Stimulated activated CD8-positive, alpha-beta memory T cell treated with anti-CD3 and anti-CD28 coated beads, Interleukin-2, amount 100 ng/mL, for 1 hour (primary cell): ENCODE measurements at places on chromosomes 3 and 15.

DNA sequence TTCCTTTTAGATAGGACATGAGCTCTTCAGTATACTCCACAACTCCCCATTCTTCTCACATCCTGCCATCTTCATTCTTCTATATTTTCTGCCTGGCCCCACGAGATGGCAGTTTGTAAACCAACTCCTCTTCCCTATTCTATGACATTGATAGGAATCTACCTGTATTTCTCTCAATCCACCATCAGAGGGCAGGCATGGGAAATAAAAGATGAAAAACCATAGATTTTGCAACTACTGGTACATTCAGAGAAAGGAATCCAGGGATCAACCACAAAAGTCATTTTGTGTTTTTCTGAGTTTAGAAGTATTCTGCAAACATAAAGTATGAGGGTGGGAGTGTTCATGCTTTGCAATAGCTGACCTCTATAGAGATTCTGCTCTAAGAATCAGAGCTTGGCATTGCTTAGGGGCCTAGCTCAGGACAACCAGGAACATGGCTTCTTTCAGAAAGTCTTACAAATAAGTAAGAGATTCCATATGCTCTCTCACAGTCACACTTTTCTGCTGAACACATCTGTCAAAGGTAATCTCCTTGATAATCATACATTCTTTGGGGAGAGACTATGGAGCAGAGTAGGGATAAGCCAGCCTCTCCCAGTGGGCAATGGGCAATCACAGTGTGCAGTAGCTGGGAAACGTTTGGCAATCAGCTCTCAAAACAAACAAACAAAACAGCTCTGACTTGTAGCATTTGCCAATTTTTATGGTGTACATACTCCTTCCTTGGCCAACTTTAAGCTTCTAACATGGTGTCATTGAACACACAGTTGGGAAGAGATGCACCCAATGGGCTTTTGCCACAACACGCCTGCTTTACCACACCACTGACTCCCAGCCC is 43.1 kb upstream of the SLC25A36 start:
- DNase-seq = no peak

- DNase-seq = no peak
Observed at GRCh38 chr3:97959872-97960271, 12.4 kb downstream of the RIOX2 start.

DNA sequence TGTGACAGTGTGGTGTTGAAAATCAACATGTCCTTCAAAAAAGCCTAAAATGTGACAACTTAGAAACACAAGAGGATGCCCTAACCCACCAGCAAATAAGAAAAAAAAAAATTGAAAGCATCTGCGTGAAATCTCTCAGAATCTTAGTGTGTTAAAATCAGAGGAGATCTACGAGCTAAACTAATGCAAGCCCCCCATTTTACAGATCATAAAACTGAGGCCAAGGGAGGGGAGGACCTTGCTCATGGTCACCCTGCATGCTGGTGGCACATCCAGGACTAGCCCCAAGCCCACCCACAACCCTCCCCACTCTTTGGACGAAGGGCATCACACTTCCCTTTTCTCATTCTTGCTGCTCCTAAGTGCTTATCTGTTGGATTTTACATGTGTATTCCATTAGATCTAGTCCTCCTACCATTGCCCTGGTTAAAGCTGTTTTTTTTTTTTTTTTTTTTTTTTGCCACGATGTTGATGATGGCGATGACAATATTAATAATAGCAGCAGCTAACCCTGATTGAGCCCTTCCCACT is 29.1 kb upstream of the NOX5 start:
- no peak for DNase-seq

GRCh38 chr15:68271854-68272471 is 5.6 kb upstream of the FEM1B start:
- no peak for DNase-seq

DNA sequence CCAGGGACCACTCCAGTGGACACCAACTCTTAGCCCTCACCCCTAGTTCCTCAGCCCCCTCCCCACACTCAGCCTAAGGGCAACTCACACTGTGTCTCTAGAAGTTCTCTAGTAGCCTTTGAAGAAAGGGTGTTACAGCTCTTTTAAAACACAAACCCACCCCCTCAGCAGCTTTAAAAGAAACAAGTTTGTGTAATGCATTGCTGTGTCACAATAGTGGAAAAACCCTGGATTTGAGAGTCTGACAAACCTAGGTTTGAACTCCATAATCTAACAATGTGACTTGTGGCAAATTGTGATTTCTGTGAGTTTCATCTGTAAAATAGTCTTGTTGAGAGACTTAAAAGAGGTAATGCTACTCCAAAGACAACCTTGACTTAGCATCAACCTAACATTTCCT is 54.0 kb downstream of the PLCH1 start:
- DNase-seq = no peak

GRCh38 chr15:57854531-57854930 is 148.0 kb downstream of the POLR2M start:
- no peak for DNase-seq

DNA sequence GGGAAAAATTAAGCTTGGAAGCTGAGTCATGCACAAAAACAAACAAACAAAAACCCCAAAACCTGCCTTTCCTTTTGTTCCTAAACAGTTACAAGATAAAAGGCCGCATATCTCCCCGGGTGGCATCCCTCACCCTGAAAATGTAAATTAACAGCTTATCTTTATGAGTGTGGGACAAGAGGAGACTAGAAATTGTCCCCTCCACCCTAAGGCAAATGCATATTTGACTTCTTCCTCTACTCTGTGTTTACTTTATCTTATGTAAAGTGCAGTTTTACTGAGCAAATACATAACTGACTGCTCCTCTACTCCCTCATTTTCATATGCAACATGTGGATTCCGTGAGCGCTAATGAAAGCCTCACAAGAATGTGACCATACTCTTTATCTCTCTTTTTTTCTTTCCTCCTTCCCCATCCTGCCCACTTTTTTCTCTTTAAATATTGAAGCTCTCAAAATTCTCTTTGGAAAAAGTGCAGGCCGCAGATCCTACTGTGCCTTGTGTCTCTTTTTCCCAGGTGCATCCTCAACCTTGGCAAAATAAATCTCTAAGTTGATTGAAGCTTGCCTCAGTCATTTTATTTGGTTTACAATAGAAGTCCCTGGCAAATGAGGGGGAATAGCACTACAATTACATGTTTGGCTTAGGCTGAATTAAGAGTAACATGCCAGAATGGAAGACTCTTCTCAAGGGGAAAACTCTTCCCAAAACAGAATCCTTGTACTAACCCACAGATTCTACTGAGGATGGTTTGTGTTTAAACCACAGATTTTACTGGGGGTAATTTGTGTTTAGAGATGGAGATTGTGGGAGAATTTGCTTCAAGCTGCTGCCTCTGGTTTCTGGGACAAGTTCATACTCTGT is 72.7 kb upstream of the WDR72 start:
- DNase-seq = no peak

DNA sequence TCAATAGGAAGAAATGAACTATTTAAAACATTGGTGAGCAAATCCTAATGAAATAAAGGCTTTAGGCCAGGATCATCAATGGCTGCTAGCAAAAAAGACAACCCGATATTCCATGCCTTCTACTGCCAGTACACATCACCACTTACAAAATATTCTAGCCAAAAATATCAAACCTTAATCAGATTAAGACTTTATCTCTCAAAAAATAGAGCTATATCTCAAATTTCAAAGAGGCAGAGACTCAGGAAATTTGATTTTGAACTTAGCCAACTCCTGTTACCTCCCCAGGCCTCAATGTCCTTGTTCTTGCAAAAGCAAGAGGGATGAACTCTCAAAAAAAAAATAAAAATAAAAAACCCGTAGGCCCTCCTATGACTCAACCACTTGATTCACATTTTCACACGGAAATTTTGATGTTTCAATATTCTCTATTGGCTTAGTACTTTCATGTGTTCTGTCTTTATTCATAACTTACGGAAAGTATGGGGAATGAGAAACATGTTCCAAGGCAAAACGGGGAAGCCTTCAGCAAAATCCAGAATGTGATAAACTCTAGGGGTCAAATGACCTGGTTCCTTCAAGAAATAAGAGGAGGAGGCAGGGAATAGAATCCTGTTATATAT is 273.3 kb upstream of the ZPLD1 start:
- no peak for DNase-seq

GRCh38 chr15:92306663-92307062 is 87.0 kb upstream of the ST8SIA2 start:
- no peak for DNase-seq

DNA sequence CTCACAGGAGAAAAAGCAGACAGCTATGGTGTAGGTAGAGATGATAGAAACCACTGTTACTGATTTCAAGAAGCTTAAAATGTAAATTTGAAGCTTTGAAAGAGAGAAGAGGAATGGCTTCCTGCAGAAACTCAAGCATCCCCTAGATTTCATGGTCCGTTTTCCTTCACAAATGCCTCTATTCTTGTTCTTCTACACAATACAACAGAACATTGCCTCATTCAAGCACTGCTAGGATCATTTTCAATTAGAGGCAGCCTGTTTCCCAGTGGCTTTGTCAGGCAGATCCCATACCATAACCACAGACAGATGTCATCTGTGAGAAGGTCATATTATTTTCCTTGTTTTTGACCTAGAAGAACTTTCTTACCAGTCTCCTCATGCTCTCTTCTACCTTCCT is 77.9 kb upstream of the SPRED1 start:
- DNase-seq = no peak

GRCh38 chr3:194404365-194405140 is 5.5 kb upstream of the GP5 start:
- no peak for DNase-seq

DNA sequence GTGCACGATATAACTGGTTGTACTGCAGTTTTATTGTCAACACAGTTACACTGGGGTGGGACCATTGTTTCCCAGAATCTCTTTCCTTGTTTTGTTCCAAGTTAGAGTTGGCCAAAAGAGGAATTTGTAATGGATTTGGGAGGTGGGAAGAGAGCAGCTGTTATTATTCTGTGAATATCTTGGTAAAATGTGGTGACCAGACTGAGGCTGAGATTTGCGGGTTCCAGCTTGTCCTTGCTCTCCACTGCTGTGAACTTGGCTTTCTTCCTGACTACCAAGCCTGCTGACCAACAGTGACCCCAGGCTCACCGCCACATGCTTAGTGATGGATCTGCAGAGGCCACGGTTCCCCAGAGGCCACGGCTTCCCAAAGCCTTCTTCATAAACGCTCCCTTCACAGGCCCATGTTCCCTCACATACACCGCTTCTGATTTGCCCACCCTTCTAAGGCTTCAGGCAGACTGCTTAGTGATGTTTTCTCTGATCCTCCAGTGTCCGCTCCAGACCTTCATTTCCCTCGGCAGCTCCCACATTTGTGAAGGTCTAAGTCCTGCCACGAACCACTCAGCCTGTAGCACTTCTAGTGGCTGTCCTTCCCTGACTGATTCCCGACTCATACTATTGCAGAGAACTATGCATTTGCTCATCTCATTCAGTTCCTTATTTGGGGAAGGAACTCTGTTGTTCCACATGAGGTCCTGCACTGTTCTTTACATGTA is 525.5 kb upstream of the RGMA start:
- no peak for DNase-seq

- DNase-seq = no peak
Observed at GRCh38 chr3:113697500-113698090, 1.2 kb upstream of the USF3 start.

GRCh38 chr3:40265181-40265580 is 44.3 kb upstream of the EIF1B start:
- no peak for DNase-seq

DNA sequence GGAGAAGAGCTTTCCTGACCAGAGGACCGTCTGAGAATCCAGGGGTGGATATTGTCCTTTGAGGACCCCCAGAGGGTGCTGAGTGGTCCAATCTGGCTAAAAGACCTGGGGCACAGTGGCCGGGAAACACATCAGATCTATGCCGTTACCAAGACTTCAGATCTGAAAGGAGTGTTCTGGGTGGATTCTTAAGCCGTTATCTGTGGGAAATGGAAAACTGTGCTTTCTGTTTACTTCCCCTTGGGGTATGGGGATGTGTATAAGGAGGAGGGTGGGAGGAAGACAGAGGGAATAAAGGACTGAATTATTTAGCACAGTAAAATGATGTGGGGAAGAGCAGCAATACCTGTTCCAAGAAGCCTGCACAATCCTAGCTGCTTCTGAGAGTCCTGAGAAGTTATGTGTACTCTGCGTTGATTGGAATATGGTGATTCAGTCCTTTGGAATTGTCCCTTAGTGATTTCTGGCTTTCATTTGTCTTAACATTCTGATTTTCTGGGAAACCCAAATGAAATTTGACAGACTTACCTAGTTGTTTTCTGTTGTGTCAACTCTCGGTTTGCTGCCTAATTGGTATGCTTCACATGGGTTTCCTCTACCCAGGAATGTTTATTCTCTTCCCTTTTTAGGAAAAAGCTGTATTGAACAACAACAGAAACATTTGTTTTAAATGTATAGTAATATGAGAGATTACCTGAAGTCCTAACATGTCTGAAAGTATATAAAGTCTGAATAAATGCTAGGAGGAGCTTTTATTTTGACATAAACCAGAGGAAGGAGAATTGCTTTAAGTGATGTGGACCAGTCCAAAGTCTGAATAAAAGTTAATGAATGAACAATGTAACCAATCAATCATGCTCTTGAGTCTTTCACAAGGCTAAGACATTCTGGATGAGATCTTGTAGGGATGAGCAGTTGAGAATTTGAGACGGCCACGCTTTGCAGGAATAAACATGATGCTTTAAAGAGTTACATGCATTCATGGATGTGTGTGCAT is 427.1 kb upstream of the C2CD4B start:
- DNase-seq = no peak

DNA sequence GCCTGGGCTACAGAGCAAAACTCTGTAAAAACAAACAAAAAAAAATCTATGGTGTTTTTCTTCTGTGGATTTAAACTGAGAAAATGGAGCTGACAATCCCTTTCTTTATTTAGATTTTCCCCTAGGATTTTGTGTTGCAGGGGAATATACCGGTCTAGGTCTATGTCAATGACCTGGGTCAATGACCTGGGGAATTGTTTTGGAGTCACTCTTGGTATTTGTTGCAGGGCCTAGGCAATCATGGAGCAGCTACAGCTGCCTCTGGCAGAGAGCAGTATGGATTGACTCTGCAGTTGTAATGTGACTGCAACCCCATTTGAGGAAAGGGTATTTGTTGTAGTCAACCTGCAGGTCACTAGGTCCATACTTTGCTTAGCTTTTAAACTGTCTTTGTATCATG is 37.6 kb upstream of the SLC7A14 start:
- no peak for DNase-seq

DNA sequence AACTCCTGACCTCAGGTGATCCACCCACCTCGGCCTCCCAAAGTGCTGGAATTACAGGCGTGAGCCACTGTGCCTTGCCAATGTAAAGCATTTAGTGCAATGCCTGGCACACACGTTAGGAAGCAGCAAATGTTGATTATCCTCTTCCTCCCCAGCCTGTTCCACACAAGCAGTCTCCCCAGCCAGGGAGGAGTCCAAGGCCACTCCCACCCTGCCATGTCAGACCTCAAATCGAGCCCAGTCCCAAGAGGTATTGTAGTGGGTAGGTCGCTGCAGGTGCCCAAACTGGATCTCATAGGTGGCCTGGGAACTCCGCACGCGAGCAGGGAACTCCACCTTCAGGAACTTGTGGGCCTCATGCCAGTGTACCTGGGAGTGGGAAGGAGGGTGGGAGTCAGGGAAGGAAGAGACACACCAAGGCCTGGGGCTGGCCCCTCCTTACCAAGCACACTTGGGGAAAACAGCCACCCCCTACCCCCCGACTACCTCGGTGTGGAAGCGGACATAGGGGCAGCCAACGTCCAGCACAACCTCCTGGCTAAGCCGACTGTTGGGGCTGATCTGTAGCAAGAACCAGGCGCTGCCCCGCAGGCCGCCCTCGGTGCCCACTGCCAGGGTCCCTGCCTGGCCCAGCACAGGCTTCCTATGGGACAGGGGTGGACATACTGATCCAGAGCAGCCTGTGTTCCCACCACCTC is 10.3 kb downstream of the MAN2C1 start:
- DNase-seq = no peak
